ENCODE measurements at places on chromosomes 7 and 10.

DNA sequence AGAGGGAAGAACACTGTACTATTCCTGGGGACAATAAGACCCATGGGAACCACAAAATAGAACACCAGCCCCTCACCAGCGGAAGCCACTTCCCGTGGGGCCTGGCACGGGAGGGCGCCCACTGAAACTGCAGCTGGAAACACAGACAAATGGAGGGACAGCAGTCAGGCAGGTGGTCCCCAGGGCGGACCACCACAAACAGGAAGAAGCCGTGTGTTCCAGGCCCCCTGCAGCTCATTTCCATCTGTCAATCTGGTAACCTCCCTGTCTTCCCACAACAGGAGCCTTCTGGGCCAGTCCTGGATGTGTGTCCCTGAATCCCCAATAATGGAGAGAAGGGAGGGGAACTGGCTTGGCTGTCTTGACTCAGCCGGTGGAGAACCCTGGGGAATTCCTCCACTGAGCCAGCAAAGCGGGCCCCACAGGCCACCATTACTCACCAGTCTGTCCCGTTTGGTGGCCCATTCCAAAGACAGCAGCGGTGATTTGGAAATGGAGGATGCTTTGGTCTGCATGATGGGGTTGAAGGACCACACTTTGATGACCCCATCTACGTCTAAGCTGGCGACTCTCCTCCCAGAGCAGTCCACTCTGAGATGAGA is 16.7 kb downstream of the WDR91 start:
- no peak for DNase-seq

DNA sequence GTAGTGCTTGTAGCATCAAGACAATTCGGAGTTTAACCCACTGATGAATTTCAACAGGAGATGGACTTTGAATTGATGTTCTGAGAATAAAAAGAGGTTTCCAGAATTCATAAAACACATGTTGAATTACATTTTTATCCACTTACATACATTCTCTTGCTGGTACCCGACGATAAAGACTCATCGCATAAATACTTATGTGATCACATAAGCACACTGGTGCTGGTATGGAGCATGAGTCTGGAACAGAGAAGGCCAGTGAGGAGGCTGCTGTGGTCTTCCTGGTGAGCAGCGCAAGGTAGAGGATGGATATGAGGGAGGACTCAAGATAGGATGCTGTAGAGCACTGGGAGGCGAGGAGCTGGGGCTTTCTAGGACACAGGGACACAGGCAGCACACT is 109.0 kb downstream of the RNF216 start:
- DNase-seq: no peak

DNA sequence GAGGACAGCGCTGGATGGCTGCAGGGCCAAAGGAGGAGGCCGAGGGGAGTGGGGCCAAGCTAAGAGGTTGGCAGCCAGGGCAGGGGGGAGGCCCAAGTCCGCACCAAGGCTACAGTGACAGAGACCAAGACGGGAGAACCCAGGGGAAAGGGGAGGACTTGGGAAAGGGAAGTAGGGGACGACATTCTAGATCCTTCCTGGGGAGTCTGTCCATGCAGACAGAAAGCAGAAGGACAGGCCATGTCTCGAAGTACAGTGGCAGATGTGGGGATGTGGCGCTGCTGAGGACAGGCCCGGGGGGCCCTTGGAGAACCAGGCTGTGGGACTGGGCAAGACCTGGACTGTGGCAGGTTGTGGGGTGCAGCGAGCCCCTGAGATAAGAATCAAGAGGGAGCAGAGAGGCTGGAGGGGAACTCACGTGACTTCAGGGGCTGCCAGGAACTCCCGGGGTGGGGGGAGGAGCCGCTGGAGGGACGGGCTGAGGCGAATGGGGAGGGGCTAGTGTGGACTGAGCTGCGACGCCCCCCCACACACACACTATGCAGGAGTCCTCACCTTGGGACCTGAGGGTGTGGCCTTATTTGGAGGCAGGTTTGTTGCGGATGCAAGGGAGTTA is 68.5 kb upstream of the TNRC18 start:
- no peak for DNase-seq

- no peak for DNase-seq
Measured at GRCh38 chr7:79610313-79610712, 156.8 kb upstream of the MAGI2 start.

GRCh38 chr7:66170309-66171231 is 34.6 kb upstream of the TPST1 start:
- no peak for DNase-seq

All from GM12892 (cell line).